D721Med (cell line): ENCODE measurements at places on chromosomes 1 and 21.

- DNase-seq: peak; percentile 13
These were observed 2.2 kb downstream of the CLEC20A start for GRCh38 chr1:178494569-178494971.

- no peak for DNase-seq
These were observed 99.9 kb downstream of the WDR4 start for GRCh38 chr21:42779431-42779861.

GRCh38 chr1:7770669-7770996 lies 463 bp upstream of the VAMP3 start:
- no peak for DNase-seq

DNA sequence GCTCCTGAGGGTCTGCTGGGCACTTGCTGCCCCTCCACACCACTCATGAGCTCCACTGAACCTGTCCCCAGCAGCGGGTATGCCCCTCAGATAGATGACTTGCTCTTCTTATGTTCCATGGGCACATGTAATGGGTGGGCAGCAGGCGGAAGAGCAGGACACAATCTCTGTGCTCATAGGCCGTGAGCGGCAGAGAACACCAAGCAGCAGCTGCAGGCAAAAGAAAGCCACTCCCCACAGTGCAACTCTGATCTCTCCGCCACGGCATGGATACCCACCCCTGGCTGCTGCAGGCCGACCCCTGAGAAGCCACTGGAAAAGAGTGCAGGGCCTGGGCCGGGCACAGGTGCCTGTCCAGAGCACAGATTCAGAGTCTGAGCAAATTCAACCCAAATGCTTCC lies 135.2 kb upstream of the RUNX3 start:
- no peak for DNase-seq

DNA sequence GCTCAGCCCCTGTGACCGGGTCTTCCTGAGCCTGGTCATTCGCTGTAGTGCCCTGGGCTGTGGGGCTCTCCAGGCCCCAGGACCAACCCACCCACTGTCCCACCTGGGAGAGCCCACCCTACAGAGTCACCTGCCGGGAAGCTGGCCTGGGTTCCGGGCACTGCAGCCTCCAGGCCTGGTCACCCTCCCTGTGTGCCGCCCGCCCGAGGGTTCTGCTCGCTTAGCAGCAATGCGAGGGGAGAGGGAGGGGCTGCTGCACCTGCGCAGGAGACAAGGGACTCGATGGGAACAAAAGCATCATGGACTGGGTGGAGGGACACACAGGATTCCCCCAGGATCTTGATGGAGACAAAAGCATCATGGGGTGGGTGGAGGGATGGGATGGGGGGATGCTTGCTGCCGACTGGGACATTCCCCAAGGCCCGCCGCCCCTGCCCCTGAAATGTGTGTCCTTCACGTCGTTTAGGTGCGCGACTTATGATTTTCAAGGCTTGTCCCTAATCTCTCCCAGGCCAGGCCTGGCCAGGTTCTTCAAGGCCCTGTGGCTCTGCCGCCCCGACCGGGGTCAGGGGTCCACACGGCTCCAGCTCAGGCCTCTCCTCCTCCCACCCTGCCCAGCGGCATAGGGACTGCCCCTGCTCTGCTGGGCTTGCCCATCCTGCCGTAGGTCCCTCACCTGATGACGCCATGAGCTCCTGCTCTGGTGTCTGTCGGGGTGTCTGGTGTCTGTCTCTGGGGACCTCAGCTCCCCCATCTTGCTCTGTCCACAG lies 1.7 kb downstream of the KRTAP10-8 start:
- no peak for DNase-seq

DNA sequence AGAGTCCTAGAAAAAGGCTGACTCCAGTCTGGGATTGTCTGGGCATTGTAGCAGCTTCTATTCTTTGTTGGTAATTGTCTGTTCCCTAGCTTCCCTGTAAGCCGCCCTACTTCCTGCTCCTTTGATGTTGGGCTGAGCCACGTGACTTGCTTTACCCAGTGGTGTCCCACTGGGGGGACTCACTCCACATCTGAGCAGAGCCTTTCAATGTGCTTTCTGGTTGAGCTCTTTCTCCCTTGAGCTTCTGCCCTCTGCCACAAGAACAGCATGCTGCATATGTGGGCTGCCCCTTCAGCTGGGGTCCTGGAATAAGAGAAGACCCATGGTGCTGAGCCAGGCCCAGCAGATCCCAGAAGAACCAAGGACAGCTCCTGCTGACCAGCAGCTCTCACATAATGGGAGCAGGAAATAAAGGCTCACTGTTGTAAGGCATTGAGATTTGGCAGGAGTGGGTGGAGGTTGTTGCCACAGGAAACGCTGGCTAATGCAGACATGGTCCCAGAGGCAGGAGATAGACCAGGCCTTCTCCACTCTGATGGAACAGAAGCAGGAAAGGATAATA lies 276.3 kb upstream of the GJB5 start:
- DNase-seq: no peak

DNA sequence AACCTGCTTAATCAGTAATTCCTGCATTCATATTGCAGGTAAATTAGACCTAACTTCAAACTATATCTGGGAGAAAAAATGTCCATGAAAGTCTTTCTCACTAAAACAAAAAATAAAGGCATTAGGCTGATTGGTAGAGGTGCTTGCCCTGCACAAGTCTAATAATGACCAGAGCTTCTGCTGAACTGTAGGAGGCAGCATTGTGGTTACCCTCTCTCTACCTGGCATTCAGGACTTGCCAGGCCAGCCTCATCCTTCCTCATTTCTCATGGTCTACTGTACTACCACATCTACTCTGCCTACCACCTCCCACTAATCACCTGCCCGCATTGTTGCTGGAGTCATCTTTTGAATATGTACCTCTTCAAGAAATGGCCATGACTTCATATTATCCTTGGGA lies 60.8 kb upstream of the KRTAP11-1 start:
- no peak for DNase-seq

- no peak for DNase-seq
These were observed 5.2 kb downstream of the POFUT2 start for GRCh38 chr21:45282283-45283034.

DNA sequence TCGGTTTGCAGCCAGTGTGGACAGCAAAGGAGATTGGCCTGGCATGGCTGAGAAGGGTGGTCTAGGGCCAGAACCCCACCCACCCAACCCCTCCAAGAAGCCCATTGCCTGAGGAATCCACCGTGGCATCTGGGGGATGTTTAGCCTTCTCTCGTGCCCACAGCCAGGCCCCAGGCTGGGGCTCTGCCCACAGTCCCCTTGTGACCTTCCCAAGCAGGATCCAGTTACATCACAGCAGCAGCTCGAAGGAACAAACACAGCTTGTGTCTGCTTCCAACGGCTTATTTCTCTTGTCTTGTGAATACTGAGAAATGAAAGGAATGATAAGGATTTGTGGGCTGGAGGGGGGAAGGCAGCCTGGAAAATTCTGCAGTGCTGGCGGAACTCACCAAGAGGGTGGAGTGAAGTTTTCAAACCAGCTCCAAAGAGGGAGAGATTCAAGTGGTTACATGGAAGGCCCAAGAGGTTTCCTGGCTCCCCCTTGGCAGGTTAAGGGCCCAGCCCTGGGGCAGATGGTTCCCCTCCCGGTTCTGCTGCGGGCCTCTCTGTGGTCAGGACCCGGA lies 61.6 kb downstream of the DHRS3 start:
- DNase-seq: no peak

DNA sequence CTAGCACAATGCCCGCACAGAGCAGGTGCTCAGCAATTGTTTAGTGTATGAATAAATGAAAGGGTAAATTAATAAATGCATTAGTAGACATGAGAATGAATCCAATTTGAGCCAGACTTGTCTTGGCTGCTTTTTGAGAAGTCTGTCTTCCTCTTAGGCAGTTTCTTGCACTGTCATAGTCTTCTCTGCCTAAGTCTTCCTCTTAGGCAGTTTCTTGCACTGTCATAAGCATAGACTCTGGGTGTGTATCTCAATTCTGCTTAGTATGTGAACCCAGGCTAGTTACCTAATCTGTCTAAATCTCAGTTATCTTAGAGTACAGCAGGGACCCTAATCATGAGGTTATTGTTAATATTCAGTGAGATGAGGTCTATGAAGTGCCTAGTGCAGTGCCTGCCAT lies 27.2 kb downstream of the NHLH2 start:
- DNase-seq: no peak

DNA sequence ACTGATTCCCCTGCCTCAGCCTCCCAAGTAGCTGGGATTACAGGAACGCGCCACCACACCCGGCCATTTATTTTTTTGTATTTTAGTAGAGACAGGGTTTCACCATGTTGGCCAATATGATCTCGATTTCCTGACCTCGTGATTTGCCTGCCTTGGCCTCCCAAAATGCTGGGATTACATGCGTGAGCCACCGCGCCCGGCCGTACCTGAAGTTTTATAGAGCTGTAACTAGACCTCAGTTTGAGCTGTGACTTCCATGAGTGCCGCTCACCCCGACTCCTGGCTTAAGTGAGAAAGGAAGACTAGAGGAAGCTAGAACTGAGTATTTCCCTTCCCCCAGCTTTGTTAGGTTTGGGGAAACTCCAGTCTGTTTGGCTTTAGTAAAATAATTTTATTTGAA lies 1283.1 kb downstream of the KCNT2 start:
- no peak for DNase-seq

DNA sequence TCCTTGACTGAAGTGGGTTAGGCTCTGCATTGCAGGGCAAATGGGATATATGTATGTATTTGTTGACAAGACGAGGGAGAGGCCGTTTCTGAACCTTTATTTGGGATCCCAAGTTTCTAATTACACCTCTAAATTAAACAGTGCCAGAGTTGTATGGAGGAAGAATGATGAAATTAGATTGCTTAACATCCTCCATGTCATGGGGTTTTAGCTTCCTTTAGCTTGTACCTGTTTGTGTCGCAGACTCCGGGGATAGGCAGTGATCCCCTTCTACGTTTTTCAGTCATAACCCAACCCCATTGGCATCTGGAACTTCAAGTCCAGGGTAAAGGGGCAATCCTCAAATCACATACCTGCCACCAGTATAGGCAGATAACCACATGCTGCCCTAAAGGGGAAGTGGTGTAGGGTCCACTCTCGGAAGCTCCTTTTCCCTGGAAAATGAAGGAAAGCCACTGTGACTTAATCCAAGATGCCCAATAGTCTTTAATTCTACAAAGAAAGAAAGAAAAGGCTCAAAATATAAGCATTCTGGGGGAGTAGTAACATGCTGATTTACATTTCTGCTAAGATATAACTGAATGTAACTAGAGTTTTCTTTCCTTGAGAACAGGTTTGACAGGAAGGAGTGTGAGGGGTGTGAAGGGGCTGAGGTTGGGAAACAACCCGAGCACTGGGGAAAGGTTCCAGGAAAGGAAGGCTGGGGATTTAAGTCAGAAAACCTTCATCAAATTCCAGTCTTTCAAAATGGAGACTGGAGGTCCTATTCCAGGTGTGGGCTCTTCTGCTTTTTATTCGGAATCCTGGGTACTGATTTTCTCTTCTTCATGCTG lies 77.6 kb downstream of the RGL1 start:
- DNase-seq: no peak

DNA sequence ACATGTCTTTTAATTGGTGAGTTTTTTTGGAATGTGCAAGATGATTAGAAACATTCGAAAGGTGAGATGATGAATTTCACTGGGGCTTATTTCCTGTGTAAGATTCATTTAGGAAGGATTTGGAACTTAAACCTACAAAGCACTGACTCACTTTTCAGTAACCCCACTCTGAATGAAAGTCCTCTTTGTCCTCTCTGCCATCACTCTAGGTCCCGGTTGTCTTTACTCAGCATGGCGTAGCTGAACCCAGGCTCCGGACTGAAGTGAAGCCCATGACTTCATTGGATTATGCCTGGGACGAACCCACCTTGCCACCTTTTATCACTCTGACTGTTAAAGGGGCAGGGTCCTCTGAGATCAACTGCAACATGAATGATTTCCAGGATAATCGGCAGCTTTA lies 139.4 kb downstream of the VPS13D start:
- DNase-seq: no peak

- DNase-seq: no peak
These were observed 9.5 kb downstream of the COLGALT2 start for GRCh38 chr1:184027826-184028695.

DNA sequence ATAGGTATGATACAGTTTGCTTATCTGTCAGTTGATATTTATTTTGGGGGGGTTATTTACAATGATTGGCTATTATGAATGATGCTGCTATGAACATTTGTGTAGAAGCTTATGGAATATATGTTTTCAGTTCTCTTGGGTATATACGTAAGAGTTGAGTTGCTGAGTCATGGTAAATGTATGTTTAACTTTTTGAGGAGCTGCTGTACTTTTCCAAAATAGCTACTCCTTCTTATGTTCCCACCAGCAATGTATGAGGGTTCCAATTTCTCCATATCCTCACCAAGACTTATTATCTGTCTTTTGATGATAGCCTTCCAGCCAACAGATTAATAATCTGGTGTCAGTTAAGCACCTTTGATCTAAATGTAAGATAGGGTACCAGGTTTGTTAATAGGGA lies 11.9 kb downstream of the SOAT1 start:
- DNase-seq: no peak

DNA sequence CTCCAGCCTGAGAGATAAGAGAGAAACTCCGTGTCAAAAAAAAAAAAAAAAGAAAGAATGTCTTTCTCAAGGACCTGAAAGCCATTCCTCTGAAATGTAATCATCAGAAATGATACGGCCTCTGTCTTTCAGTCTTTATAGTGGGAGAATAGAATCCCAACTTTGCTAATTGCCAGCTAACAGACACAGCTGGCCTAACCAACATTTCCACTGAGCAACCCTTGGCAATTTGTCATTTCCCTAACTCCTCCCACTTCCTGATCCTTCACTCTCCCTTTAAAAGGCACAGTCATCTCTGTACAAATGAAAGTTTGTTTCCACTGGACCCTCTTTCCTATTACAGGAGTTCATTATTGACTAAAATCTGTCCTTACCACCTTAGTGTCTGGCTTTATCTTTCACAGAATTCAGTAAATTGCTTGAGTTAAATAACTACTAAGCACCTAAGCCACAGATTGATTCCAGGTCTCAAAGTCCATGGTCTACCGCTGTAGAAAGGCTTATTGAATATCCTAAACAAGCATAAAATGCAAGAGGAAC lies 4.3 kb upstream of the CBR1 start:
- no peak for DNase-seq

DNA sequence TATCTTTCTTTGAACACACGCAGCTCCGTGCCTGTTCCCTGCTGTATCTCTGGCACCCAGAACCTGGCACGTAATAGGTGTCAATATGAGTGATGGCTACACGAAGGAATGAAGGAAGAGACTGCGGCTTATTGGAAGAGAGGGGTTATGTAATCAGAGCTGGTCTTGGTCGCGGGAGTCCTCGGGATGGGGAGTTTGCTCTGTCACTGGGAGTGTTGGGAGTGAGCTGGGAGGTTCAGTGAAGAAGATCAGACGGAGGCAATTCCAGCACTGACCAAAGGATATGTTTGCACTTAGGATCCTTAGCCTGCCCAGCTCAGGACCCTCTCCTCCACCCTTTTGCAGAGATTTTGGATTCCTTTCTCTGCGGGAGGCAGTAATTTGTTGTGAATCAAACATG lies 709.1 kb downstream of the PTPRU start:
- DNase-seq: no peak

- DNase-seq: no peak
These were observed 16.4 kb downstream of the RUNX1 start for GRCh38 chr21:35032474-35033263.

- DNase-seq: no peak
These were observed 15.3 kb downstream of the CD55 start for GRCh38 chr1:207336559-207337467.
